Pancreas (tissue), 10 donors: ENCODE measurements at places on chromosomes 1 and 21. TPM values are rescaled to one million over a fixed set of nuclear protein-coding genes. Genes with fewer than 3 reads are reported as not detected.

SMIM11 gene
- 2.3 TPM for total RNA-seq

AK5 gene
- 0.35 TPM for total RNA-seq

BATF3 gene
- 0.73 TPM for total RNA-seq

NHLH1 gene
- not detected for total RNA-seq

OR2L2 gene
- not detected for total RNA-seq

TRPM2 gene
- total RNA-seq = 2.0 TPM

AMY1B gene
- total RNA-seq = 1.5 TPM
